CD8-positive, alpha-beta memory T cell (primary cell): ENCODE measurements at places on chromosomes 1 and 21.
A peak's percentile ranks its signal among the peaks of the same experiment; 100 is the strongest.

DNA sequence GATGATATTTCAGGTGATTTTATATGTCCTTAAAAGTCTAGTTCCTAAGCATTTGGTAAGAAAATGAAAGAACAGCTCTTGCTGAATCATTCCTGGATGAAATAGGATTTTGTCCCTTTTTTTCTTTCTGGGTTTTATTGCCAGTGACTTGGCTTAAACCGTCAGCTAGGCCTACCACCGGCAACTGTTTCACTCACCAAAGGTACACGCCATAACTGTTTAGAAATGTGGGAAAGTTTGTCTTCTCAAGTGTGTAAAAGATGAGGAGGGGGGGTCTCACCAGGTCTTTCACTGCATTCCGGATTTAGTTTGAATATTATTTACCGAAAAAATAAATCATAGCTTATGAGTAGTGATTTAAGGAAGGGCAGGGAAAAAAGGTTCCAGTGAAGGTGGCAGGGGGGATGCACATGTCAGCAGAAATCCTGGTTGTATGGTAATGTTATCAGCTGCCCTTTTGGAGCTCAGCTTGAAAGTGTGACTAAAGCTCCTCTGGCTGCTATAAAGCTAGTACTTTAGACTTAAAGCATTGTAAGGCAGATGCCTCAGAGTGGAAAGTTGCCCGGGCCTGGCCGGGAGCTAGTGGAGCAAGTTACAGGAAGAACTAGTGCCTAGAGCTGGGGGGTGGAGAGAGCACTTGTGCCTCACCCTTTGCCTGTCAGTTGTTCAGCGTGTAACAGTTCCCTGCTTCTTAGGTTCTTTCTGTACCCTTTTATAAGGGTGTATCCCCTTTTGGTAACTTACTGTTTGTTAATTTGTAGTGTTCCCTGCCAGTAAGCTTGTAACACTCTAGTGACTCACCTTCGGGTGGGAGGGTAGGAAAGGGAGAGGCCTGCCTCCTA is 3.1 kb downstream of the ATP1A1 start:
- no peaks in the 10 kb centered on the region for H3K36me3 ChIP-seq
- DNase-seq = peak; percentile 39
- peak overlapping the region; percentile 67 for H3K4me3 ChIP-seq
- no peaks in the 10 kb centered on the region for H3K27me3 ChIP-seq
- peaks cover 69% of the 10 kb centered on the region for H3K4me1 ChIP-seq

DNA sequence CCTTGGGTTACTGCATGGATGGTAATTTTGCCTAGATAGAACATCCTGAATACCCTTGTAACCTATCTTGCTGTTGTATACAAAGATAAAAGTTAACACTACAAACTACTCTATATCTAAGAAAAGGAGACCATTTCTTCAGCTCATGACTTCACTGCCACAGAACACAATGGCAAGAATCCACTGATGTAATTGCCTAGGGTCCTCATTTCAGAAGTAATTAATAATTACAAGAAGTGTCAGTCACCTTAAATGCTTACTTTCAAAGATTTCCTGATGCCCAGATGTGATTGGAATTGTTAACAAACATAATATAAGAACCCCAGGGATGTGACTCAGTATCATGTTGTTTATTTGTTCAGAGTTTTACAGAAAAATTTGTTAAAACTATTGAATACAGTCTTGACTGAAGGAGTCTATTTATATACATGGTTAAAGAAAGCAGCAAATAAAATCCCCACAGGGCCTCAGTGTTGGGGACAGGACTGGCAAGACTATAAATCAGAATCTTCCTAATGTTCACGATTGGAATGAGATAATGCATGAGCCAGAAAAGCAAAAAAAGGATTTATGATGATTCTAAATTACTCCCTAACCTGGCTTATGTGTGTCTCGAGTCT is 83.9 kb downstream of the CRB1 start:
- no peak overlapping the region for H3K4me3 ChIP-seq
- no peaks in the 10 kb centered on the region for H3K4me1 ChIP-seq
- no peak overlapping the region for H3K27ac ChIP-seq
- H3K36me3 ChIP-seq = no peaks in the 10 kb centered on the region

- H3K27me3 ChIP-seq = no peaks in the 10 kb centered on the region
- no peak for DNase-seq
- no peaks in the 10 kb centered on the region for H3K4me1 ChIP-seq
- H3K4me3 ChIP-seq = no peak overlapping the region
Observed at GRCh38 chr1:56666112-56666608, 21.0 kb downstream of the PRKAA2 start.

DNA sequence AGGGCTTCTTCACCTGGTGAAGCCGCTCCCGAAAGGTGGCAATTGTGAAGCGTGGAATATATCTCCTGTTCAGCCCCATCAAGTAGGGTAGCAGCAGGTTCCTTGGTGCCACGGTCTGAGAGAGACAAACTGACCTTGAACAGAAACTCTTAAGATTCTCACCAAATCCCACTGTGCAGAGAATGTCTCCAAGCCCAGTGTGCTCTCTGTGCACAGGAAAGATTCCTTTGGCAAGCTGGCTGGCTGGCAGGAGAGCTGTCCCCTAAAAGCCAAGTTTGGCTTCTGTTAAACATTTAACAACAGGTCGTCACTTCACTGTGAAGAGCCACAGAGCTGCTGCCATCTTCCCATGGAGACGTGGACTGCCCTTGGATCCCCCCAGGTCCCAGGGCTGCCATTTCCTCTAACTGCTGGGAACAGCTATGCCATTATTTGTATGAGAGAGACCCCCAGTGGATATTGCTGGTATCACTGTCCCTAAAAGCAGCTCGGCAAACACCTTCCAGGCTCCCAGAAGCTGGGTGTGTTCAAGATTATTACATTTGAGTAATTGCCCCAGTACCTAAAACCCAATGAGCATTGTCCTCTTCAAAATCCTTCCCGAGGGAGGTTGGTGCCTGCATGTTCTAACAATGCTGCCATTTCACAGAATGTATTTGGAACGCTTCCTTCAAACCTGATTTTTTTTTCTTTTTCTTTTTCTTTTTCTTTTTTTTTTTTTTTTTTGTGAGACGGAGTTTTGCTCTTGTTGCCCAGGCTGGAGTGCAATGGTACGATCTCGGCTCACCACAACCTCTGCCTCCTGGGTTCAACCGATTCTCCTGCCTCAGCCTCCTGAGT is 71.8 kb downstream of the CD58 start:
- H3K36me3 ChIP-seq = no peaks in the 10 kb centered on the region
- no peaks in the 10 kb centered on the region for H3K27me3 ChIP-seq
- H3K4me1 ChIP-seq = peaks cover 28% of the 10 kb centered on the region
- H3K27ac ChIP-seq = no peak overlapping the region
- DNase-seq = peak; percentile 47

DNA sequence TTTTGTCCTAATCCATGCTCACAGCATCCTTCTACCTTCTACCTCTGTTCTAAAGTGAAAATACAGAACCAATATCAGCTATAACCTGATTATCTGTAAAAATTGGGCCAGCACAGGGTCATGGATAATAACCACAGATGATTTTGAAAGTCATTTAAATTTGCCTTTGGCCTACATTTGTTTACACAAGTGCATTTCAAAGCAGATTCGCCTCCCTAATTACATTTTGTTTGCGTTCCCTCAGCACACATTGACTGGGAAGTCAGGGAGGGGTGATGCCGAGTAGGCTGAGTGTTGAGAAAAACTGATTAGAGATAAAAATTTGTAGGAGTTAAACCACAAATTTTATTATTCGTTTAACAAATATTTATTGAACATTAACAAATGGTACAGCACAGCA is 19.2 kb upstream of the RGS8 start:
- no peak overlapping the region for H3K27ac ChIP-seq
- no peaks in the 10 kb centered on the region for H3K4me1 ChIP-seq
- no peak for DNase-seq
- no peaks in the 10 kb centered on the region for H3K36me3 ChIP-seq

GRCh38 chr21:42198929-42199867 is 19.7 kb upstream of the ABCG1 start:
- no peak overlapping the region for H3K27ac ChIP-seq
- no peaks in the 10 kb centered on the region for H3K27me3 ChIP-seq
- no peaks in the 10 kb centered on the region for H3K36me3 ChIP-seq
- DNase-seq = peak; percentile 50

- H3K27ac ChIP-seq = no peak overlapping the region
- no peaks in the 10 kb centered on the region for H3K27me3 ChIP-seq
- no peak for DNase-seq
- no peaks in the 10 kb centered on the region for H3K4me1 ChIP-seq
Observed at GRCh38 chr21:26810676-26811415, 34.4 kb downstream of the ADAMTS1 start.
